Right cardiac atrium (tissue), 5 donors: ENCODE measurements at places on chromosomes 6 and 20. TPM values are rescaled to one million over a fixed set of nuclear protein-coding genes. Genes with fewer than 3 reads are reported as not detected.

The POM121L2 gene
- total RNA-seq, result not detected

The ATP5F1E gene
- total RNA-seq, result 109 TPM

The GJA10 gene
- not detected for total RNA-seq

The FGD2 gene
- 9.7 TPM for total RNA-seq

The RBBP9 gene
- total RNA-seq, result 7.3 TPM

The HCK gene
- total RNA-seq, result 8.2 TPM

The IL20RA gene
- total RNA-seq, result 0.11 TPM

The METTL24 gene
- 4.0 TPM for total RNA-seq

The KCNK5 gene
- total RNA-seq, result 1.2 TPM

The PNLDC1 gene
- total RNA-seq, result not detected

The RPS10 gene
- total RNA-seq, result 730 TPM

The PAK5 gene
- total RNA-seq, result not detected

The BPIFA1 gene
- total RNA-seq, result not detected

The CSTF1 gene
- 19.1 TPM for total RNA-seq

The HLA-DPB1 gene
- 59.0 TPM for total RNA-seq

The DPPA5 gene
- not detected for total RNA-seq

The CUL9 gene
- total RNA-seq, result 16.7 TPM

The GHRH gene
- 7.3 TPM for total RNA-seq

The RAD21L1 gene
- total RNA-seq, result not detected

The HECA gene
- total RNA-seq, result 47.2 TPM

The FOXS1 gene
- 3.8 TPM for total RNA-seq

The PPP1R16B gene
- total RNA-seq, result 8.5 TPM

The BNIP5 gene
- not detected for total RNA-seq

The PRR18 gene
- not detected for total RNA-seq

The MAS1 gene
- not detected for total RNA-seq

The VNN1 gene
- total RNA-seq, result 0.23 TPM

The RNF182 gene
- not detected for total RNA-seq

The NAPB gene
- 8.7 TPM for total RNA-seq

The PTCRA gene
- not detected for total RNA-seq

The SLPI gene
- total RNA-seq, result 1.4 TPM

The EPHA7 gene
- 26.9 TPM for total RNA-seq

The ADGRF1 gene
- not detected for total RNA-seq

The PRRC2A gene
- total RNA-seq, result 108 TPM

The GINS1 gene
- total RNA-seq, result 0.51 TPM

The EYA4 gene
- total RNA-seq, result 38.2 TPM

The TMEM200A gene
- total RNA-seq, result 0.45 TPM

The CST2 gene
- not detected for total RNA-seq

The ABHD16B gene
- total RNA-seq, result not detected

The LSM14B gene
- total RNA-seq, result 32.9 TPM

The TSPO2 gene
- total RNA-seq, result not detected

The RSPH9 gene
- total RNA-seq, result 0.18 TPM

The GPR6 gene
- total RNA-seq, result not detected

The SNAP91 gene
- total RNA-seq, result 0.11 TPM

The TREM1 gene
- 2.3 TPM for total RNA-seq

The PROKR2 gene
- total RNA-seq, result not detected

The MLIP gene
- total RNA-seq, result 291 TPM

The YWHAB gene
- 107 TPM for total RNA-seq

The MUC22 gene
- not detected for total RNA-seq

The MPIG6B gene
- total RNA-seq, result not detected

The ADNP gene
- total RNA-seq, result 44.1 TPM
